ENCODE measurements at places on chromosomes 3 and 15. TPM values are rescaled to one million over a fixed set of nuclear protein-coding genes. Genes with fewer than 3 reads are reported as not detected.

GRCh38 chr3:4866866-4867265, 112.4 kb upstream of the BHLHE40 start:
- peak; percentile 89 for DNase-seq

GRCh38 chr15:54707805-54708752, 488.7 kb downstream of the RSL24D1 start:
- DNase-seq, result no peak

Gene KBTBD12
- total RNA-seq, result 0.86 TPM

DNA sequence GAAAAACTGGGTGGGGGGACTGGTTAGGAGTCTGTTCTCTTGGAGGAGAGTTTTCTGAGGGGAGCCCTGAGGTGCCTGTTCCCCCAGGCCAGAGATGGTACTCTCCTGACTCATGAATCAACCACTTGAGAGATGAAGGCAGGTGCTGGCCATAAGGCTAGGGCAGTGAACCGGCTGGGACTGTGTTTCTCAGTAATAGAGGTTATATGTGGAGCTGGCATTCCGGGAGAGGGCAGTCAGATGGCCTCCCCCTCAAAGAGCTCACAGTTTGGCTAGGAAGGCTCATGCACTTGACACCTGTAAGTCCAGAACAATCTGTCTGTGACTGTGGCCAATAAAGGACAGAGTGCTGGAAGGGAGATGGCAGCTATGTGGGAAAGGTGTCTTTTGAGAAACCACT, 10.0 kb upstream of the SCN10A start:
- DNase-seq, result no peak

DNA sequence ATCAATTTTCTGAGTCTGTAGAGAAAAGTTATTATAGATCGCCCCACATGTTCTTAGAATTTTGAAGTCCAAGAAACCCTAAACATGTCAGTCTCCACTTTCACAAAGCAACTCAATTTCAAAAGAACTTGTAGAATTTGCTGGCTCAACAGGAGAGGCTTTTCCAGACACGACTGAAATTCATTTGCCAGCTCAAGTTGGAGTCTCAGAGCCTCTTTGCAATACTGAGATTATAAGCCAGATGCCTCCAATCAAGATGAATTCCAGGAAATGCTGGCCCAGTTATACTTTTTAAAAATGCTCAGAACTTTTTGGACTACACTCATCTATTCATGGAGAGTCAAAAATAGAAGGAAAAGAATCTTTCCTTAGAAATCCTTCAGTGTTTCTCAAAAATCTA, 56.9 kb upstream of the NLGN1 start:
- no peak for DNase-seq

DNA sequence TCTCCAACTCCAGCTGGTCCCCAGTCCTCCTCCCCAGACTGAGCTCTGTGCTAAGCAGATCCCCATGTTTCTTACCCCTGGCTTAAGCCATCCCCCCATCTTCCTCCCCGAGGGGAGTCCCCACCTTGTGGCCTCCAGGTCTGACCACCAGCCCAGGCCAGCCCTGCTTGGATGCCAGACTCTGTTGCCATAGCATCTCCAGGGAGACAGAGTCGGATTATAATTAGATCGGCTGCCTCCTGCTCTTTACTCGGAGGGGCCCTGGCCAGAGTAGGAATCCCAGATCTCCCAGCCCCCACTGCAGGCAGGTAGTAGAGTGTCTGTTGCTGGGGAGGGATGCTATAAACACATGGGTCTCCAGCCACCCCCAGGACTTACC, 2.4 kb downstream of the KLHDC8B start:
- DNase-seq, result peak; percentile 74

Gene MINAR1
- total RNA-seq, result 0.37 TPM

GRCh38 chr3:45491344-45491743, 103.0 kb downstream of the LARS2 start:
- DNase-seq, result no peak

DNA sequence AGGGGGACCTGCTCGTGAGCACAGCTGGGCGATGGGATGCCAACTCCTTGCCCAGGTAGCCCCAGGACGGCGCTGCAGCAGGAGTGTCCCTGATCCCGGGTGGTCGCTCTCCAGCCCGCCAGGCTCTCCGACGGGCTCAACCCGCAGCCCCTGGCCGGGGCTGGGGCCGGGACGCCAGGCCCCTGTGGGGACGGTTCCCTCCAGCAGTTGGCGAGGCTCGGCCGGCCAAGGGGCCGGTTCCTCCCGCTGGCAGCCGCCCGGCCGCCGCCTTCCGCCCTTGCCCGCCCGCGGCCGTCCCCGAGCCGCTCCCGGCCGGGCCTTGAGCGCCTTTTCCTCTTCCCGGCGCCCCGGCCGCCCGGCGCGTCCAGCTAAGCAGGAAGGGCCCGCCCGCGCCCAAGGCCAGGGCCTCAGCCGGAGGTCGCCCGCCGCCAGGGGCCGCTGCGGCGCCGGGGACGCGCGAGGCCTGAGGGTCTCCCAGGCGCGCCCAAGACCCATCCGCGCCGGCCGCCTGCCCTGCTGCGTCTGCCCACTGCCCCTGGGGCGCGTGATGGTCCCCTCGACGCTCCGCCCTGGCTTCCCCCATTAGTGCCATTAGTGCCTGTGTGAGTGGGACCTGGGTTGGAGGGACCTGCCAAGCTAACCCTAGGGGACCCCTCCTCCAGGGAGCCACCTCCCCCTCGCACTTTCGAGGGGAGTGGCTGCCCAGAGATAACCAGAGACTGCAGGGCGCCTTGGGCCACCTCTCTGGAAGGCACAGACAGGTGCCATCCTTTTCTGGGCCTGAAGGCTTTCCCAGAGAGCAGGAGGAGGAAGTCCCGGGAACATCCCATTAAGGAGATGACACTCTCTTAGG, 106.4 kb downstream of the FBLN2 start:
- peak; percentile 75 for DNase-seq

- DNase-seq, result peak; percentile 15
Observed at GRCh38 chr3:135565546-135565945, 400.0 kb upstream of the PPP2R3A start.

Gene ECE2
- not detected for total RNA-seq

Gene PRR20G
- total RNA-seq, result not detected

DNA sequence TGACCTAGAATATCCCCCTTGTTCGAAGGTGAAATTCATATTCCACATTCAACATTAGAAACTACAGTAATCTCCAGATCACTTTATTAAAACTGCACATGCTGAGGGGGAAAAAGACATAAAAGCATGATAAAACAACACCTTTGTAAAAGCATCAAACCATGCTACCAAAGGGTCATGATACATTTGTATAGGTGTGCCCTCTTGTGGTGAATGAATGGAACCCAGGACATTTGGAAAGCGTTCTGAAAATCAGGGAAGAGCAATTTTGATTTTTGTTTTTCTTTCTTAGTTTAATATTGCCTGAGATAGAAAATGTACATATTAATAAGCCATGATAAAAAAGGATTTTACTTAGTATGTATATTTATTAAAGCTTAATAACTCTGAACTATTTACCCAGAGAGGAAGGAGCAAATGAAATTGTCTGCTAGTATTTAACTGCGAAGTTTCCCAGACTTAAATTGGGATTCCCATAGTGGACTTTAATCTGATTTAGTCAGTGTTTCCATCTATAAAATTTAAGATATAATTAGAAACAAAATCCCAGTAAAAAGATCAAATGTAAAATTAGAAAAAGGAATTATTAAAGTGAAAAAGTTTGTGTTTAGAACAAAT, 105.8 kb upstream of the ARL6 start:
- peak; percentile 57 for DNase-seq

DNA sequence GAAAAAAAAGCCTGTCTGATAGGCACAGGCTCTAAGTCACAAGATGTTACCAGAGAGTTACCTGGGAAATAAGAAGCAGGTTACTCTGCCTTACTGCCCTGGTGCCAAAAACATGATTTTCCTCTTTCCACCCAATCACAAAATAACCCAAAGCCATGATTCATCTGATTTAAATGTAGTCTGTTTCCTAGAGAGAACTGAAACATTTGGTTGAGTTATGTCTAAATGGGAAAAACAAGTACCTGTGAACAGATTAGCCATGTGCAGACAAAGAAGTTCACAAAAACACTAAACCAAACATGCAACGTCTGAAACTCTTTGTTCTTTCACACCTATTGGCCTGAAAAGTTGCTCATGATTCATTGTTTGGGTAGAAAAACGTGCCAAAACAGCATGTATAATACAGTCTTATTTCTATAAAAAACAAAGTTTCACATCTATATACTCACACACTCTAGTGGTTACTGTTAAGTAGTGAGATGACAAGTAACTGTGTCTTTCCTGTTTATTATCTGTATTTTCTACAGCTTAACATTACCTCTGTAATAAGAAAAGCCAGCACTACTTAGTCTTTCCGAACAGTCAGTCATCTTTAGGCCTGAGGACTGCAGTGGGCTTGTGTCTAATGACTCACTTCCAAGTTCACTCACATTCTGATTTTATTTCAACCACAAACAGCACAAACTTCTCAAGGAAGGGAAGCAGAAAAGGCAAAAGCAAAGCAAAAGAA, 30.2 kb downstream of the FAM174B start:
- no peak for DNase-seq

DNA sequence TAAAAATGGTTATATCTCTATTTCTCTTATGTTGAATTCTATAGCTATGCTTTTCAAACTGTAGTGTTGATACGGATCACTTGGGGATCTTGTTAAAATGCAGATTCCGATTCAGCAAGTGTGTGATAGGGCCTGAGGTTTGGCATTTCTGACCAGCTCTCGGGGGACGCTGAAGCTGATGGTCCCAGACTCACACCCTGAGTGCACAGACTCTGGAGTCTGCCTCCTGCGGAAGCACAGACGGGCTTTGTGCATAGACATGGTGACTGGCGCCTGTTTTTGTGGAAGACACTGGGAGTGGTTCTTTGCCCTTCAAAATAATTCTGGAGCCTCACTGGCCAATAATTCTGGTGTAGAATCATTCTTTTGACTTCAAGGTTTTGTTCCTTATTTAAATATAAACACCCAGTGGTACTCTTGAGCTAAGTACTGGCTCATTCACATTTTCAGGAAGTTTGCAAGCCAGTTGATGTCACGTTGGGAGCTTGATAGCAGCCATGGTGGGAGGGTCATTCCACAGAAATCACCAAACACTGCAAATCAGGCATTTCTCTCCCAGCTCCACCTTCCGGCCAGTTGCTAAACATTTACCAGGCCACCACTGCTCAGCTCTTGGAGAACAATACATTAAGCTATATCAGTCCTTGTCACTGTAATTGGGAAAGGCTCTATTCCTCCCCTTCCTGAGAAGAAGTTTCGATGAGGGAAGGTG, 19.2 kb downstream of the CLDN11 start:
- no peak for DNase-seq

Gene ZNF385D
- 3.1 TPM for total RNA-seq
